ENCODE measurements at places on chromosomes 16 and 17.
A peak's percentile ranks its signal among the peaks of the same experiment; 100 is the strongest.

DNA sequence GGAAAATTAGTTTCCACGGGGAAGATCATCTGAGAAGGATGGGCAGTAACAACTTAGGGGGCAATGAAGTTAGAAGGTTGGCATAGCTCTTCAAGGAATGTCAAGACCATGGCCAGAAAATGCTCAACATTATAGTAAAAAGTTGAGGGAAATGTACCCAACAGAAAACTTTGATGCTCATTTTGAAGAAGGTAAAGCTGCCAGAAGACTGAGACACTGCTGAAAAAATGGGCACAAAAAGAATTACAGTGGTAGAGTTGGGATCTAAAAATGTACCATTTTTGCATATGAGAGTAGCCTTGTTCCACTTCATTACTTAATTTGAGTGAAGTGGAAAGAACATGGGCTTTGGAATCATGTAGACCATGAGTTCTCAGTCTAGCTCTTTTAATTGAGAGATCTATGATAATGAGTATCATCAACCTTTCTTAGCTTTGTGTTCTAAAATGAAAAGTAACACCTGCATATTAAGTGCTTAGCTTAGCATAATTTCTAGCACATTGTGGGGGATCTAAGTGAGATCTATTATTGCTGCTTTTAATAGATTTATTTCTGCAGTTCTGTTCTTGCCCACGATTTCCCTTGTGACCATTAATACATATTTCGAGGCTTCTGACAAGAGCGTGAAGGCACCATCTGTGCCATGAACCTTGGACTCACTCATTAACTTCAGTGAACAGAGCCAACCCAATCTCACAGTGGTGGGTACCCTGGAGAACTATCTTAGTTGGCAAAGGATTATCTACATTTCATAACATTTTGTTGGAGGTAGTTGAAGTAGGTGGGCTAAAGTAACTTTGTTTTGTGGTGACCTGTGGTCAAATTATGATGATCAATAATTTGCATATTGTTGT is 3.0 kb downstream of the NACA2 start:
- DNase-seq, result no peak

DNA sequence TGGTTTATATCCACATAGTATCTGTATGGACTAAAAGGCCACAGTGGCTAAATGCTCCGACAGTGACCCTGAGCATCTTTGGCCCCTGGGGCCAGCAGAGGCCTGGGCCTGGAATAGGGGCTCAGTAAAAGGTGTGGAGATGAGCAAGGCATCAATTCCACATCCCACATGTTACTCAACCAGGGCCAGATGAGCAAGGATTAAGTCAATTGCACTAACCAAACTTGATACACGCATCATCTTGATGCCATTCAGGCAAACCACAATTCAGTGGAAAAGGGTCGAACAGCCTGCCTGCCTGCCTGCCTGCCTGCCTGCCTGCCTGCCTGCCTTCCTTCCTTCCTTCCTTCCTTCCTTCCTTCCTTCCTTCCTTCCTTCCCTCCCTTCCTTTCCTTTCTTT is 53.5 kb upstream of the DNAJA2 start:
- no peak for DNase-seq

- no peak for DNase-seq
Observed at GRCh38 chr16:88274847-88275246, 107.9 kb upstream of the ZNF469 start.

DNA sequence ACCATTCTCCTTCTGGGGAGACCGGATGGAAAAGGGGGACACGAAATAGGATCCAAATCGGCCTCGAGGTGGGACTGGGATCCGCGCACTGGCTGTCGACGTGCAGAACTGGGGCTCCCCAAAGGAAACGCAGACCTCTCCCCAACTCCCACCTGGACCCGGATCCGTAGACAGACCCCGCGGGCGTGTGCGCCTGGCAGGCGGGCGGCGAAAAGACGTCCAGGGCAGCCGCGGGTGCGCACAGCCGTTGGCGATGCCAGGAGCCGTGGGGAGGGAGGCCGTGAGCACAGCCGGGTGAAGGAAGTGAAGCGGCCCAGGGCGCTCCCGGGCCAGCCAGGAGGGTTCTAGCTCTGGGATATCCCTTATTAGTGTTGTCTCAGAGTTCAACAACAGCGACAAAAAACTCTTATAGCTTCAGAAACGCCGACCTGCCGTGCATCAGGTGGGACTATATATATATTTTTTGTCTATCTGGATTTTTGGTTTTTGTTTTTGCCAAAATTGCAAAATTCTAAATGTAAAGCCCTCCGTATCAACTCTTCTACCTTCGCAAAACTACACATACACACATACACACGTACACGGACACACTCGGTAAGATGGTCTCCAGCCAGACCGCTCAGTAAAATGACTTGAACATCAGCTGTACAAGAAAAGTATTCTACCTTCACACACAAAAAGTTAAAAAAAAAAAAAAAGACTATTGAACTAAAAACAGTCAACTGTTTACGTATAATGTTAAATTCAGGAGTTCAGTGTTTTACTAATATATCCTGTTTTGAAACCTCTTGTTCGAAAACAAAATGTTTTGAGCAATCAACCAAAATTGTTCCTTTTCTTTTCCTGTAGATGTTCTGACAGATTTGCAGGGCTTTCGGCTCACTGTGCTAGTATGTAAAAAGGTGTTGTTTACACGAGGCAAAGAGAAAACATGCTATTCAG is 5.2 kb upstream of the AATF start:
- DNase-seq, result no peak

DNA sequence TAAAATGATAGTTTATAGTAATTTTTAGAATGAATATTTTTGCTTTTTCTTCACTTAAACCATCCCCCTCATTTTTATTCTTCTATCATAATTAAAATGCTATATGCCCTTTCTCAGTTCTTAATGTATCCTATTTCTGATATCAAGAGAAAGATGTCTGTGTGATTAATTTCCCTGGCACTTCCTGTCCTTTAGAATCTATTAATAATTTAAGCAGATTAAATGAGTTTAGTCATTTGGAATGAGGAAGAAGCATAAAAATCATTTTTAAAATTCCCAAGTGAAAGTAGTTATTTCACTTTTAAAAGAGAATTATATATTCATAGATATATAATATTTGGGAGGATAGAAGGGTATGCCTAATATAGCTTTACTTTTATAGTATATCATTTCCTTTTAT is 27.8 kb upstream of the CDR2 start:
- DNase-seq, result no peak

- DNase-seq, result no peak
Observed at GRCh38 chr16:81457326-81458133, 12.9 kb downstream of the CMIP start.

DNA sequence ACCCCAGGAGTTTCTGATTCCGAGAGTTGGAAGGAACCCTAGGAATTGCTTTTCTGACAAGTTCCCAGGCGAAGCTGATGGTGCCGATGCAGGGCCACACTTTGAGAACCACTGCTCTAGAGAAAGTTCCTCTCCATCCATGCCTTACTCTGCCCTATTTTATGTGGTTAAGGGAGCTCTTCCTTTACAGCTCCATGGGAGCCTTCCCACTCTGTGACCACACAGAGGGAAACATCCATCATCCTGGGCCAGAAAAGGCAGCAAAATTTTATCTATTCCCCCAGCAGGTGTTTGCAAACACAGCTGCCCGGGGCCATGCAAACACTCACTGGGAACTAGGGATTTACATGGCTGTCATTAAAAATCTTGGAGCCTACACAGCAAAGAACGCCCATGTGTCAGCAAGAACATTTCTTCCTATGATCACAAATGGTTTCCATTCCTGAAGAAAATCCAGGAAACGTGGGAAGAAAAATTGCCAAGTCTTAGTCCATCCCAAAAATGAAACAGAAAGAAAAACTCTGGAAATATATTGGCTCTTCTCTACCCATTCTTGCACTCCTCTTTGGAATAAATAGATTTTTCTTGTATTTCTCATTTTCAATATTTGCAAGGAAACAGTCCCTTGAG is 252.7 kb downstream of the PMP22 start:
- DNase-seq, result no peak

DNA sequence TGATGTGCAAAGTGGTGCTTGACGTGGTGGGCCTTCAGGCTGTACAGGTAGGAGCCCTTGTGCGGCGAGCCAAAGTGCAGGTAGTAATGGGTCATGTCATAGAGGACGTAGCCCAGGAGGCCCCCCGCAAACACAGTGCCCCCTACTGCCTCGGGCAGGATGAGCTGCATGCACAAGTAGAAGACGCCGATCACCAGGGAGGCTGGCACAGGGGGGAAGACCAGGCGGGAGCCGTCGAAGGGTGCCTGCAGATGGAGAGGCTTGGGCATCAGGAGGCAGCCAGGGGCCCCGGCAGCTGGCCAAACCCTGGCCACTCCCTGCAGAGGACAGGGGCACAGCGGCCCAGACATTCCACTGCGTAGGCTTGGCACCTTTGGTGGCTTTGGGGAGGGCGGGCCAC is 15.7 kb upstream of the MLKL start:
- DNase-seq, result no peak

GRCh38 chr17:45132572-45133463 is 503 bp upstream of the PLCD3 start:
- DNase-seq, result peak; percentile 55

DNA sequence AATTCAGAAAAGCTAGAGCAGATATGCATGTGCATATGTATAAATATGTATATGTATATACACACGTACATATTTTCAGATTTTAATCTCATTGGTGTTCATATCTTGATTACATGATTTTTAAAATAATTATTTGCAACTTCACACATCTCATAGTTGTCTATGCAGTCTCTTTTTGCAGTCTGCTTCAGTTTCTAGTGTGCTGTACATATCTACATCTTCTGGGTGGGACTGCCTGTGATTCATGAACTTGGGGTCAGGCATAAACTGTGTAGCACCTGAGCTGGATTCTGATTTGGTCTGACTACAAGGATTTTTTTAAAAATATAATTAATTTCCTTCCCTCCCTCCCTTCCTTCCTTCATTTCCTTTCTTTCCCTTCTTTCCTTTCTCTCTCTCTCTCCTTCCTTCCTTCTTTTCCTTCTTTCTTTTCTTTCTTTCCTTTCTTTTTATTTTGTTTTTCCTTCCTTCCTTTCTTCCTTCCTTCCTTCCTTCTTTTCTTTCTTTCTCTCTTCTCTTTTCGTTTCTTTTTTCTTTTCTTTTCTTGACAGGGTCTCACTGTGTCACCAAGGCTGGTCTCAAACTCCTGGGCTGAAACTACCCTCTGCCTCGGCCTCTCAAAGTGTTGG is 96.5 kb downstream of the TANGO6 start:
- no peak for DNase-seq

DNA sequence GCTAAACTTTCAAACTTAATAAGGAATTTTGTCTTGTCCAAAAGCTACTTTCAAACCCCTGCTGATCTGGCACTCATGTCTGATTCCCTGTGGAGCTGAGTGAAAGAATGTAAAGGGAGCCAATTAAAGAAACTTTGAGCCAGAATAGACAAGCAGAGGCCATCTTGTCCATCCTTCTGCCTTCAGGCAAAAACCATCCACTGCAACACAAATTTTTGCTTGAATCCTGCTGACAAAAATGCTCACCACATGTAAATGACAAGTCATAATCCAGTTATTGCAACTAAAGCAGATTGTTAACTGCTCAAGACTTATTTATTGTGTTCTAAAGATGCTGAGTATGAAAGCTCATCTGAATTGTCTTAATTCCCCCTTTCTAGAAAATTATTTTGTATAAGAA is 124.0 kb upstream of the HLF start:
- DNase-seq, result no peak

- DNase-seq, result no peak
Observed at GRCh38 chr17:65064452-65065019, 8.0 kb upstream of the GNA13 start.

- no peak for DNase-seq
Observed at GRCh38 chr17:15920758-15921239, 24.1 kb upstream of the ADORA2B start.

DNA sequence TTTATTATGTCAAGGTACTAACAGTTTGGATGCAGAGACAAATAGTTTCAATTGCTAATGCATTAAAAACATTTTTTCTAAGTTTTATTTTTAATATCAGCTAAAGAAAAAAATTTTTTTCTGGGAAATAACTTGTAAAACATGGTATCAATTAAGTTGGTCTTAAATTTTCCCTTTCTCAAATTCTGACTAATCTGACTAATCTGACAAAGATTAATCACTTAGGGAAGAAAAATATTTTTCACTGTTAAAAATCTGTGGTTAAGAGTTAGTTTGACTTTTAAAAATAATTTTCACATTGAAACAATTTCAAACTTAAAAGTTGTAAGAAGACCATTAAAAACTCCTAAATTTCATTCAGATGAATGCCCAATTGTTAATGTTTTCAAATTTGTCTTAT is 74.6 kb downstream of the MYO1D start:
- DNase-seq, result no peak

- no peak for DNase-seq
Observed at GRCh38 chr17:77613627-77614026, 344.9 kb upstream of the TNRC6C start.

DNA sequence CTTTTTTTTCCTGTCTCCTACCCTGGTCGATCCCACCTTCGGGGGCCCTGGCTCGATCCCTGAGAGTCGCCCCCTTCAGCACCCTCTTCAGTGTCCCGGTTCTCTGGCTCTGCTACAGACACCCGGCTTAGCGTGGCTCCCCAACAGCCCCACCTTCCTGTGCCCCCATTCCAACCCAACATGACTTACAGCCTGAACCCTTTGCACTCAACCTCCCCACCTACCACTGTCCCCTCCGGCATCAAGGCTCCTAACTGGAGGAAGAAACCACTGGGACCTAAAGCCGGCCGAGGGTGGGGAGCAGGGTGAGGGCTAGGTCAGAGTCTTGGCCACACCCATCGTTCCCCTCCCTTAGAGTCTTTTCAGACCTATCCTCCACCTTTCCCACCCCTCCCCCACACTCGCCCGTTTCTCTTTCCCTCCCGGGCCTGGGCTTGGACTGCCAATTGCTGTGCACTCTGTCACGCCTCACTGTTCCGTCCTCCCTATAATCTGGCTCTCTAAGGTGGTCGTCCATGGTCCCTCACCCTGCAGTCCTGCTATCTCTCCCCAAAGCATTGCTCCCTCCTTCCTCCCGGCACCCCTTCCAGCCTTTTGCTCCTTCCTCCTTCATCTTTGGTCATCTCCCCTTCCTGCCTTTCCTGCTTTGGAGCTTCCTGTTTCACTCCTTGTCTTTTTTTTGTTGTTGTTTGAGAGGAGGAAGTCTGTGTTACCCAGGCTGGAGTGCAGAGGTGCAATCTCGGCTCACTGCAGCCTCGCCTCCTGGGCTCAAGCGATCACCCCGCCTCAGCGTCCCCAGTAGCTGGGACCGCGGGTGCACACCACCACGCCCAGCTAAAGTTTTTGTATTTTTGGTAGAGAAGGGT is 890 bp upstream of the CLDN7 start:
- DNase-seq, result no peak

All from activated CD8-positive, alpha-beta memory T cell treated with anti-CD3 and anti-CD28 coated beads for 48 hours (primary cell).